ENCODE measurements at places on chromosomes 6 and 20.

- DNase-seq = peak; percentile 12
These were observed 50.3 kb upstream of the GFRAL start for GRCh38 chr6:55276745-55277530.

- no peak for DNase-seq
These were observed 134.3 kb downstream of the KIF6 start for GRCh38 chr6:39590871-39591393.

GRCh38 chr6:39935241-39935640 lies 979 bp upstream of the MOCS1 start:
- DNase-seq = no peak

- DNase-seq = no peak
These were observed 28.2 kb upstream of the NOX3 start for GRCh38 chr6:155483858-155484257.

DNA sequence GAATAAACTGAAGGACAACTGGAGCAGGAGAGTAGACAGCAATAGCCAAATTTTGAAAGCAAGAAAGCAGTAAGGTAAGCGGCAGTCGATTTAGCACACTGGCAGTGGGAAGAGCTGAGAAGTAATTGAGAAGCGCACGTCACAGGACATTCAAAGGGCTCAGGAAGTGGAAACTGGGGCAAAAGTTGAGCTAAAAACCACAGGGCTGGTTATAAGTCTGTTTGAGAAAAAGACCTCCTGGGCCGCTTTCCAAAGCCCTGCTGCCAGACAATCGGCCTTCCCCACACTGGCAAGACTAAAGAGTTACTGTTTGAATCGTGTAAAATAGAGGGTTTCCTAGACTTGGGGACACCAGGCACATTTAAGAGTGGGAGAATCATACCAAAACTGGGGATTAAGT lies 161.4 kb downstream of the DNAH8 start:
- DNase-seq = no peak

- DNase-seq = no peak
These were observed 76.3 kb downstream of the MRPL14 start for GRCh38 chr6:44050872-44051505.

DNA sequence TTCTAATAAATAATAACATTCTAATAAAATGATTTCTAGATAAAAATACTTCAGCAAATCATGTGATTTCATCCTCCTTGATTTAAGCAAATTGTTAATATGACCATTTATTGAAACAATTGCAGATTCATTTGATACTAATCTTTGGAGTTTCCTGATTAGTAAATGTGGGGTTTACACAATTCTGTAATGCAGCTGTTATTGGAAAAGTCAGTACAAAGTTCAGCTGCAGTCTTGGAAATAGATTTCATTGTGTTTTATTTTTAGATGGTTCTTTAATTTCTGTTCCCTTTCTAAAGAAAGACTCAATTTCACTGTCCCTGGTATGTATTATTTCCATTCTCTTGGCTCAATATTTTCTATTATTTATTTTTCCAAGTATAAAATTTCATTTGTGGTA lies 342.0 kb downstream of the TBC1D32 start:
- DNase-seq = no peak

GRCh38 chr6:38391206-38391605 lies 248.5 kb downstream of the BTBD9 start:
- DNase-seq = no peak

DNA sequence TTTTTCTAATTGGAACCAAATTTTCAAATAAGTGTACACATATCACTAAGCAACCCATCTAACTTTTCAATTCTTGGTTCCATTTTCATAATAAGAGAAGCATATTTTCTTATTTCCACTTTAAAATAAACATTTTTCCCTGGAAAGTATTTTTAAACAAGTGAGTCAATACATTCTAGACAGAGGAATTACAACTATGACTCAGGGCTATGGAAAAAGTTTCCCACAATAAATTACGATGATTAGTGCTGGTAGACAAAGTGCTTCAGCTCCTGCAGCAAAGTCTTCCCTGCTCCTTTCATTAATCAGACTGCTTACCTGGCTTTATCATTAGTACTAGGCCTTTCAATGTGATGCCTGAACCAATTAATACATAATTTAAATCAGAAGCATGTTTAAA lies 322.5 kb downstream of the HACE1 start:
- DNase-seq = peak; percentile 52

DNA sequence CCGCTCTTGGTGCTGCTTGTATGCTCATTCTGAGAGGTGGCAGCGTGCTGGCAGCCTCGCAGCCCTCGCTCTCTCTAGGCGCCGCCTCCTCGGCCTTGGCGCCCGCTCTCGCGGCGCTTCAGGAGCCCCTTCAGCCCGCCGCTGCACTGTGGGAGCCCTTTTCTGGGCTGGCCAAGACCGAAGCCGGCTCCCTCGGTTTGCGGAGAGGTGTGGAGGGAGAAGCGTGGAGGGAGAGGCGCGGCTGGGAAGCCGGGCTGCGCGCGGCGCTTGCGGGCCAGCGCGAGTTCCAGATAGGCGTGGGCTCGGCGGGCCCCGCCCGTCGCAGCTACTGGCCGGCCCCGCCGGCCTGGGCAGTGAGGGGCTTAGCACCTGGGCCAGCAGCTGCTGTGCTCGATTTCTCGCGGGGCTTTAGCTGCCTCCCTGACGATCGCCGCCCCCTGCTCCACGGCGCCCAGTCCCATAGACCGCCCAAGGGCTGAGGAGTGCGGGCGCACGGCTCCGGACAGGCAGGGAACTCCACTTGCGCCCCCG lies 19.5 kb upstream of the FAM8A1 start:
- no peak for DNase-seq

DNA sequence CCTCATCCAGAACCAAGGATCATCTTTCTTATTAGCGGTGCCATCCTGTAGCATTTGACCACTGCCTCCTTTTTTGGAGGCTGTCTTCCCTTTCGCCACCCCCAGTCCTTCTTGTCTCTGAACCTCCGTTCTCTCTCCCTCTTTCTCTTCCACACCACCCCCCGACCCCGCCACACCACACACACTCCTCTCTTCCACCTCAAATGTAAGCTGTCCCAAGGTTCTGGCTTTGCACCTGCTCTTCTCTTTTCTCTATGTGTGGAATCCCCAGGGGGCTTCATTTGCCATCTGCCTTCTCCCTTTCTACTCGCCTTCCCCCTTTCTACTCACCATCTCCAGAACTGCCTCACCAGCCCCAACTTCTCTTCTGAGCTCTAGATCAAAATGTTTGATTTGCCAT lies 111.3 kb upstream of the CDYL start:
- DNase-seq = no peak

DNA sequence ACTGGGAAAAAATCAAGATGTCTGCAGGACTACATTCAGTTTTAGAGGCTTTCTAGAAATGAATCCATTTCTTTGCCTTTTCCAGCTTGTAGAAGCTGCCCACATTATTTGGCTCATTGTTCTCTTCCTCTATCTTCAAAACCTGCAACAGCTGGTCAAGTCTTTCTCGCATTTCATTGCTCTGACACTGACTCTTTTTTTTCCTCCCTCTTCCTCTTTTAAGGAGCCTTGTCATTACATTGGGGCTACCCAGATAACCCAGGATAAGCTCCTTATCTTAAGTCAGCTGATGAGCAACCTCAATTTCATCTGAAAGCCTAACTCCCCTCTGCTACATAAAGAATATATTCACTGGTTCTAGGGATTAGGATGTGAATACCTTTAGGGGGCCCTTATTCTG lies 53.2 kb upstream of the CEP162 start:
- DNase-seq = no peak

DNA sequence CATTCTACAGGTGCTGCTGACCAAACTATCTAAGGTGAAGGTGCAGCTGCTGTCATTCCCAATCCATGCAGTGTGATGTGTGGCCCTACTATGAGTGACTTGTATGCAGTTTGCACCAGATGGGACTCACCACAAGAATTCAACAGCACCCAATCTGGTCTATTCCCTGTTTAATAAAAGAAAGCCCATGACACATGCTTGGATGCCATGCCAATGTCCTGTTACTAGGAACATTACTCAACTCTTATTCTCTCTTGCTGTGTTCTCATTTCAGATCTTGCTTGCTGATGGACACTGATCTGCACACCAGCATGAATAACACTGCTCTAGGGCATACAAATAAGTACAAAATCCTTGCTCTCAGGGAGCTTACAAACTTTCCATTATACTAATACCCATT lies 221.6 kb upstream of the CDYL start:
- DNase-seq = no peak

- no peak for DNase-seq
These were observed 9.2 kb downstream of the ENPP3 start for GRCh38 chr6:131646249-131646670.

DNA sequence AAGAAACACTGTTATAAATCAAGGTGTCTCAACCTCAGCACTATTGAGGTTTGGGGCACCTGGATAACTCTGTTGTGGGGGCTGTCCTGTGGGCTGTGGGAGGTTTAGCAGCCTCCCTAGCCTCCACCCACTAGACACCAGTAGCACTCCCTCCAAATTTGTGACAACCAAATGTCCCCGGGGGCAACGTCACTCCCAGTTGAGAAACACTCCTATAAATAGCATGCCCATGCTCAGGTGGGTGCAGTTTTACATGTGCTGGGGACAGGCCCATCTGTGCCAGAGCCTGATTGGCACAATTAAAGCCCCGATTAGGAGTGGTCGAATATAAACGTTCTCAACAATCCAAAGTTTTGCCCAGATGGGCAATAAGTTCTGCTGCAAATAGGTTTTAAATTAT lies 78.9 kb downstream of the FAM50B start:
- DNase-seq = no peak

GRCh38 chr6:105917038-105917695 lies 169.0 kb upstream of the PRDM1 start:
- DNase-seq = no peak

DNA sequence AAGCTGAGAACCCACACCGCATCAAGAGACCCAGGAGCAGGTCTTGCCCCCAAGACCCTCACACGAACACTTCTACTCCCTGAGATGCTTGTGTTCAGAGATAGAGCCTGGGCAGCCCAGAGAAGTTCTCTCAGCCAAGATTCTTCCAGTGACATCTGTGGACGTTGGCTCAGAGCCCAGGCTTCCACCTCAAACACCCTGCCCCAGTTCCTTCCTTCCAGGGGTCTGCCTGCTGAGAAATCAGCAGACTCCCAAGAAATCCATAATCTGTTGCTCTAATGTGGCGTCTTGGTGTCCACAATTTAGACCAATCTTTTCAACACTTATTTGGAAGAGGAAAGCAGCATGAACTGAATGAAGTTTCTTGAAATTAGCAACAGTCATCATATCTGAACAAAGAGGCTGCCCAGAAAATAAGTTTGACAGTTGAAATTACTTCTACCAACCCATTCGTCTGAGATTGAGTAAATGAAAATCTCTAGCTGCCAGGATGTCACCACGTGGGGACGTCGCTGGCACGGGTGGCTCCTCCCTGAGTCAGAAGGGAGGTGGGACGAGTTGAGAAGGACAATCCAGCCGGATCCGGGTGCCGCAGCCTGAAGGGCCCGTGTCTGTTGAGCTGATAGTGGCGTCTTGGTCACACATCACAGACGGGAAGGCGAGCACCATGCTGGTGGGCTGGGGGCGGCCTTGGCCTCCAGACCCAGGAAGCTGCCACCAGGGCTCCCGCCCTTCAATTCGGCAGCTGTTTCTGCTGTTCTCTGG lies 400.9 kb downstream of the TAF4 start:
- no peak for DNase-seq

DNA sequence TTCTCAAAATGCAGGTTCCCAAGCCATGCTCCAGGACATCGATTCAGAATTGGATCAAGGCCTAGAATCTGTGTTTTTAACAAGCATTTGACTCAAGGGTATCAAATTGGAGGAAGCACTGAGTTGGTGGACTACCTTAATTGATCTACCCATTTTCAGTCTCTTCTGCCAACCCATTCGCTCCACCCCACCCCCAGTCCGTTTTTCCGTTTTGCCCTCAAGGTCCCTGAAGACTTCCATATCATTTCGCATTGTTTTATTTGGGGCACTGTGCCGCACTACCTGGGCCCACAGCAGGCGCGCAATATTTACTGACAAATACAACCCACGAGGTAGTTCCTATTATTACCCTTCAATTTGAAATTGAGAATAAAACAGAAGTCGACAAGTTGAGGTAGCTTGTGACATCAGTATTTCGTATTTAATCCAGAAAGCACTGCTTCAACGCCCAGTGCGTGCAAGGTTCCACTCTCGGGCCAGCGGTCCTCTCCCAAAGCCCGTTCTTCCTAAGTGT lies 557 bp upstream of the DHX35 start:
- no peak for DNase-seq

Measured in AG04449 (cell line).